ENCODE measurements at places on chromosomes 11 and 22.

GRCh38 chr11:130609121-130610035 lies 160.9 kb downstream of the ADAMTS15 start:
- no peak for DNase-seq

DNA sequence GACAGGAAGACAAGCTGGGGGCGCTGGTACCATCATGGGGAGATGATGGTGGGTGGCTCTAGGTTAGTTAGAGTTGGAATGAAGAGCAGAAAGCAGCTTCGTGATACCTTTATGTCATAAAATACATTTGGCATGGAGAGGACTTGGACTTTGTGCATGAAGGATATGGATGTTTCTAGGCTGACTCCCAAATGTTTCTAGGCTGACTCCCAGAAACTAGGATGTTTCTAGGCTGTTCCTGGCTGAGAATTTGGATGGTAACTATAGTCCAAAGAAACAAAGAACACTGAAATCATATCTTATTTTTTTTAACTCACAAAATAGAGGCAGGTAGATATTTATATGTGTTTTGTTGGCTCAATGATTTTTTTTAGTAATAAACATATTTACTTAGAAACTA lies 89.4 kb upstream of the VPREB1 start:
- no peak for DNase-seq

GRCh38 chr11:10503221-10503620 lies 37.8 kb downstream of the RNF141 start:
- no peak for DNase-seq

DNA sequence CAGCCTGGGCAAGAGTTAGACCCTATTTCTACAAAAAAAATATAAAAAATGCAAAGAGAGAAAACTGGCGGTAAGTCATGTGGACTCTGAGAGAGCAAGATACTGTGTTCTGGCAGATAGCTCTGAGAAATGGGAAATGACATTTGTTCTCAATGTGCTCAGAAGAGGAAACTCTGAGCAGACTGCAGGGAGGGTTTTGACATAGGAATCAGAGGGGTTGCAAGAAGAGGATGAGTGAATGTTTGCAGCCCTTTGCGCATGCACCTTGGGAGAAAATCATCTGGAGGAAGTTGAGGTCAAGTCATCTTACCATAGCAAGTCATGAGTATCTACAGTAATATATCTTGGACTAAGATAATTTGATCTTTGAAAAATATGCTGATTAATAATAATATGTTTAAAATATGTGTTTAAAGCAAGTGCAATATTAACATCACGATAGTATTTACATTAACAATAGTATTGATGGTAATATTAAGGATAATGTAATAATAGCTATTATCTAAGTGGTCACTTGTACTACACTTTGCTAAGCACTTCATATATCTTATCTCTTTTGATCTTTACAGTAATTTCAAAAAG lies 2.6 kb downstream of the ACER3 start:
- DNase-seq: no peak

DNA sequence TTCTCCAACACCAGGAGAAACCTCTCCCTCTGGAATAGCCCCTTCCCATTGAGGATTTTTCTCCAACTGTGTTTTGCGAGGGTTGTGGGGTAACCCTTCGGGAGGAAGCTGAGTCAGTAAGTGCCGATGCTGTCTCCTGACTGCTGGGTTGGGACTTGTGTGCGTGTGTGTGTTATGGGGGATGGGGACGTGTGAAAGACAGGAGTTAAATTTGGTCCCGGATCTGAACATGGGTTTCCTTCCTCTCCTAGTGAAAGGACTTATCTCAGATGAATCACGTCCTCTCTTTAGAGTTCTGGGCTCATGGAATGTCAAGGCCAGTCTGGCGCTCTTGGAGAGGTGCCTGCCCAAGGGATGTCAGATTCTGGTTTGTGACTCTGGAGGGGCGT lies 33.3 kb downstream of the KIAA1671 start:
- DNase-seq: no peak

Data from D721Med (cell line).